ENCODE measurements at places on chromosomes 12 and 14. TPM values are rescaled to one million over a fixed set of nuclear protein-coding genes. Genes with fewer than 3 reads are reported as not detected.
A peak's percentile ranks its signal among the peaks of the same experiment; 100 is the strongest.

The COX8C gene
- not detected for total RNA-seq

- DNase-seq, result peak; percentile 52
Observed at GRCh38 chr12:103401421-103401820, 94.3 kb downstream of the C12orf42 start.

GRCh38 chr14:51848120-51848519, 12.3 kb upstream of the GNG2 start:
- DNase-seq, result no peak

GRCh38 chr12:96870946-96871345, 36.1 kb upstream of the NEDD1 start:
- DNase-seq, result no peak

- DNase-seq, result no peak
Observed at GRCh38 chr12:42076976-42077375, 67.7 kb downstream of the GXYLT1 start.

Measured in H9 (cell line).